Type B pancreatic cell (in vitro differentiated cells): ENCODE measurements at places on chromosomes 12 and 14. TPM values are rescaled to one million over a fixed set of nuclear protein-coding genes. Genes with fewer than 3 reads are reported as not detected.

GRCh38 chr14:92668276-92668973, 80.0 kb downstream of the LGMN start:
- no peak for DNase-seq

- no peak for DNase-seq
These were observed 78.3 kb downstream of the WDR20 start for GRCh38 chr14:102217987-102218421.

DNA sequence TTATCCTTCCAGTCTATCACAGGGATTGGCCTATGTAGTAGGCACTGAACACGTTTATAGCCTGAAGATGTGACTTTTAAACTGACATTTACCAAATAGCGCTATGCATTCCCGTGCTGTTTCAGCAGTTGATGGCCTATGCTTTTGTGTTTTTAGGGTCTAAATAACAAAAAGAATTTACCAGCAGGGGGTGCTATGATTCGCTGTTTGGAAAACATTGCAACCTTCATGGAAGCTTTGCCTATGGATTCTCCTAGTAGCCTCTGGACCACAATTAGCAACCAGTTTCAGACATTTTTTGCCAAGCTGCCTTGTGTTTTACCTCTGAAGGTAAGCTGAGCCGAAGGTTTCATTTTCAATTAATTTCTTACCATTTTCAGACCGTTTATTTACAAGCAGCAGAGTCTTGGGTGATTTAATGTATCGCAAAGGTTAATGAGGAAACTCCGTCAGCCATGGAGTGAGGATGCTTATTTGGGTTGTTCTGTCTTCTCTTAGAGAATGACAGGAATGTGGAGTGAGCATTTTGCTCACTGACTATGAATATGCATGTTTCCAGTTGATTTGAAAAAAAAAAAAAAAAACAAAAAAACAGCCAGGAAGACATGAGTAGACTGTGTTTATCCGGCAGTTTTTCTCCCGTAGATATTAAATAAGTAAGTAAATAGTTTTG, 133.1 kb downstream of the PRIMA1 start:
- no peak for DNase-seq

GRCh38 chr12:116122628-116123027, 154.9 kb downstream of the MED13L start:
- no peak for DNase-seq

DNA sequence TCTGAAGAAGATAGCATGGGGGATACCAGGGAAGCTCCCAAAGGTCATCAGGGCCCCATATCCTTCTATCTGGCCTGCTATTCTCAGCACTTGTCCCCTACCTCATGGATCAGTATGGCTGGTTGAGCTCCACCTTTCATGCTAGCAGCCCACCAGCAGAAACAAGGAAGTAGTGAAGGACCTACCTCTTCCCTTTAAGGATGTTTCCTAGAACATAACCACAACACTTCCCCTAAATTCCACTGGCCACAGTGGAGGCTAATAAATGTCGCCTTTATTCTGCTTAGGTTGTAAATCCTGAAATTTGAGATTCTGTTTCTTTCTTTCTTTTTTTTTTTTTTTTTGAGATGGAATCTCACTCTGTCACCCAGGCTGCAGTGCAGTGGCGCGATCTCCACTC, 128.6 kb upstream of the PARP11 start:
- no peak for DNase-seq

GRCh38 chr14:71473843-71474242, 458.4 kb upstream of the RGS6 start:
- no peak for DNase-seq

- no peak for DNase-seq
These were observed 18.1 kb upstream of the C12orf42 start for GRCh38 chr12:103513875-103514274.

DNA sequence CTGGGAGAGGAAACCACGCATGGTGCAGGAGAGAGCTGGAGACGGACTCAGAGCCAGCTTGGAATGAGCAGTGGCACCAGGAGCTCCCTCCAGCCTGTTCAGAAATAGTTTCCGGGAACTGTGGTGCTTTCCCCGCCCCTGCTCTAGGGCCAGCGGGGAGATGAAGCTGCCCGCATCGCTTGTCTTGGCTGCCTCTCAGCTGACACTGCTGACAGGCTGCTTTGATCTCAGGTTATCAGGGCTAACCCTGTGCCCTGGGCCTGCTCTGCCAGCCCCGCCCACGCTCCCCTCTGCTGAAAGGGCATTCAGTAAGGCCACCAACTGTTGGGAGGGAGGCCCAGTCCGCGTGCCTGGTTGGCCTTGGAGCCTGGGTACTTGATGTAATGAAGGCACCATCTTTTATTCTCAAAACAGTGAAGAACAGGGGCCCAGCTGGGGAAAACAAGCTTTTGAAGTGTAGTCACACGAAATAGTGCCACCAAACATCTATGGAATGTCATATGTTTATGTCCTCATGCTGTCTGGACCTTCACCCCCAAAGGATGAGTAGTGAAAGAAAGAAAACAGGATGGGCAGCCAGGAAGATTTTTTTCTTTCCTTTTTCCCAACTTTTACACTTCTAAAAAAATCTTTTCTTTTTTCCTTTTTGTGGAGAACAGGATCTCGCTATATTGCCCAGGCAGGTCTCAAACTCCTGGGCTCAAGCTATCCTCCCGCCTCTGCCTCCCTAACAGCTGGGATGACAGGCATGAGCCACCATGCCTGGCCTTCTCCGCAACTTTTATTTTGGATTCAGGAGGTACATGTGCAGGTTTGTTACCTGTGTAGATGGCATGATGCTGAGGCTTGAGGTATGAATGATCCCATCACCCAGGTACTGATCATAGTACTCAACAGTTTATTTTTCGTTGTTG, 115.9 kb upstream of the TBX3 start:
- no peak for DNase-seq

DNA sequence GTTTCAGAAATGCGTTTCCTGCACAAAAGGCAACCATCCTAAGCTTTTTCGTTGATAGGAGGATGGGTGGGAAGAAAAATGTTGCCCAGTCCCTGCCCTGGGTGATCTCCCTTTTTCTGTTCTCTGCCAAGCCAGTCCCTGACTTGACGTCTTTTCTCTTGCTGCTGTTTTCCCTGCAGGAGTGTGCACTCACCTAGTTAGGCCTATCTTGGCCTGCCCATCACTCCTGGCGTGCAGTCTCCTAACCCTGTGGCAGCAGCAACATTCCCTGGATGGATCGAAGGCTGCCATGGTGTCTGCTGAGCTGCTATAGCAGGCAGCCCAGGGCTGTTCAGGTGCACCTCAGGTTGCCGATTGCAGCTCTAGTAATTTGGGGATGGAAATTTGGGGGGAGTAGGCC, 1.2 kb downstream of the UNC119B start:
- no peak for DNase-seq

Gene MGST1
- 71.6 and 150 TPM in 2 replicates for total RNA-seq
